ENCODE measurements at places on chromosomes 7 and 10. TPM values are rescaled to one million over a fixed set of nuclear protein-coding genes. Genes with fewer than 3 reads are reported as not detected.

- H3K4me1 ChIP-seq: no peaks in the 10 kb centered on the region
- no peak for DNase-seq
- H3K4me3 ChIP-seq: no peak overlapping the region
- no peaks in the 10 kb centered on the region for H3K27me3 ChIP-seq
Observed at GRCh38 chr7:117237646-117238045, 85.2 kb downstream of the WNT2 start.

DNA sequence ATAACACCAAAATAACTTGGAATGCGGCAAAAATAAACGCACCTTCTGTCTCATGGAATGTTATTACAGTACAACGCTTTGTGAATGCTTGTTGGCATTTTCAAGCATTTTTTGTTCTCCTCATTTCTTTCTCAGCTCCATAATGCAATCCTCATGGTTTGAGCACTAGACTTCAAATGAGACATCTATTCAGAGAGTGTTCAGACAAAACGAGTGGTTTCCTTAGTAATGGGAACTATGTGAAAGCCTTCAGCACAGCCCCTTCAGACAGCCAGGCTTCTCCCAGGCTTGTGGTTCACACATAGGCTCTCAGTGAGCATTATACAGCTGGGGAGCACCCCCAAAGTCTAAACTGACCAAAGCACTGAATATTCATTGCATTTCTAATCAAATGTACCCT is 8.6 kb upstream of the LRRN3 start:
- DNase-seq: no peak
- no peaks in the 10 kb centered on the region for H3K27me3 ChIP-seq
- peak overlapping the region; percentile 50 for H3K4me3 ChIP-seq
- peak overlapping the region; percentile 72 for H3K27ac ChIP-seq
- H3K4me1 ChIP-seq: peaks cover 76% of the 10 kb centered on the region

The STOX1 gene
- 0.19 TPM for total RNA-seq

- H3K36me3 ChIP-seq: peaks cover 2% of the 10 kb centered on the region
- no peak for DNase-seq
- no peak overlapping the region for H3K4me3 ChIP-seq
- peaks cover 7% of the 10 kb centered on the region for H3K4me1 ChIP-seq
- no peaks in the 10 kb centered on the region for H3K27me3 ChIP-seq
- no peak overlapping the region for H3K27ac ChIP-seq
Observed at GRCh38 chr7:33137103-33137502, 7.7 kb downstream of the BBS9 start.

- H3K4me3 ChIP-seq: no peak within 1 kb of the TSS
- no peak for DNase-seq
- H3K27ac ChIP-seq: no peak within 1 kb of the TSS
Observed at GRCh38 chr7:75813781-75814236, at the start of gene CCL24. Gene CCL24 (minus strand): TSS chr7:75813806. CDS start chr7:75813715, 91 bp downstream.

DNA sequence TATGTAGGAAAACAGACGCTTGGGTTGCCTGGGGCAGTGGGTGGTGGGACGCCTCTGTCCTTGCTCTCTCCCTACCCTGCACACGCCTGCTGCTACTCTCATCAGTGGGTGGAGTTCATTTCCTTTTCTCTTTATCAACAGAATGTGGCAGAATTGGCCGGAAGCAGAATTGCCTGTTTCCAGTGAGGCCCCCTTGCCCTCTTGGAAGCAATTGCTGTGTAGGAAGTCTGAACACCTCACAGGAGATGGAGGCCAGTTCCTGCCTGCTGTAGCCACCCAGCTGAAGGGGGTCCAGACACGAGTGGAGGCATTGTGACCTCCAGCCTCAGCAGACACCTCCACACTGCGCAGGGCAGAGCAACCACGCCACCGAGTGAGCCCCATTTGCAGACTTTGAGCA is 331.6 kb upstream of the ZNF32 start:
- no peaks in the 10 kb centered on the region for H3K27me3 ChIP-seq
- no peak overlapping the region for H3K4me3 ChIP-seq
- no peak for DNase-seq
- H3K4me1 ChIP-seq: no peaks in the 10 kb centered on the region

- no peaks in the 10 kb centered on the region for H3K4me1 ChIP-seq
- H3K27ac ChIP-seq: no peak overlapping the region
- H3K4me3 ChIP-seq: no peak overlapping the region
- H3K27me3 ChIP-seq: peaks cover 23% of the 10 kb centered on the region
- H3K36me3 ChIP-seq: no peaks in the 10 kb centered on the region
- no peak for DNase-seq
Observed at GRCh38 chr10:10396601-10397000, 621.1 kb upstream of the CELF2 start.

GRCh38 chr7:1523208-1523607 is 7.3 kb upstream of the MAFK start:
- peaks cover 4% of the 10 kb centered on the region for H3K36me3 ChIP-seq
- no peak overlapping the region for H3K27ac ChIP-seq
- H3K4me3 ChIP-seq: no peak overlapping the region
- H3K27me3 ChIP-seq: peaks cover 16% of the 10 kb centered on the region
- H3K4me1 ChIP-seq: peaks cover 9% of the 10 kb centered on the region

The KLF14 gene
- 0.09 TPM for total RNA-seq

The STEAP2 gene
- total RNA-seq: not detected

GRCh38 chr10:42812028-42812427 is 29.4 kb downstream of the BMS1 start:
- peaks cover 27% of the 10 kb centered on the region for H3K36me3 ChIP-seq
- H3K4me1 ChIP-seq: peaks cover 23% of the 10 kb centered on the region
- no peak overlapping the region for H3K27ac ChIP-seq
- no peak for DNase-seq
- no peak overlapping the region for H3K4me3 ChIP-seq
- H3K27me3 ChIP-seq: no peaks in the 10 kb centered on the region

DNA sequence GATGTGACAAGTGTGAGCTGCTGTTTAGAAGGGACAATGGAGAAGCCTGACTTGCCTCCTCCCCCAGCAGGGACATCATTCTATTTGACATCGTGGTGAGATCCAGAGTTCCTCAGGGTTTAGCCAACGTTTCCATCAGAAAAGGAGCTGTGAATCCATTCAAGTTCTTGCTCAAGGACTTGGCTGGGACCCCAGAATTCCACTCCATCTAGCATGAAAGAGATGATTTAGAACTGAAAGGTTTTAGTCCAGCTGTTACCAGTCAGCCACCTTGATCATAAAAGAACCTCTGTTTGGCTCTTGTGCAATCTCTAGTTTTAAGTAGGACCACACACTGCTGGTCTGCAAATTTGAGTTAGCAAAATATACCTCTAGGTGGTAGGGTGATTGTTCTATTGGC is 337.6 kb downstream of the FRMD4A start:
- no peaks in the 10 kb centered on the region for H3K36me3 ChIP-seq
- no peak overlapping the region for H3K4me3 ChIP-seq
- DNase-seq: no peak
- no peaks in the 10 kb centered on the region for H3K4me1 ChIP-seq
- no peak overlapping the region for H3K27ac ChIP-seq

DNA sequence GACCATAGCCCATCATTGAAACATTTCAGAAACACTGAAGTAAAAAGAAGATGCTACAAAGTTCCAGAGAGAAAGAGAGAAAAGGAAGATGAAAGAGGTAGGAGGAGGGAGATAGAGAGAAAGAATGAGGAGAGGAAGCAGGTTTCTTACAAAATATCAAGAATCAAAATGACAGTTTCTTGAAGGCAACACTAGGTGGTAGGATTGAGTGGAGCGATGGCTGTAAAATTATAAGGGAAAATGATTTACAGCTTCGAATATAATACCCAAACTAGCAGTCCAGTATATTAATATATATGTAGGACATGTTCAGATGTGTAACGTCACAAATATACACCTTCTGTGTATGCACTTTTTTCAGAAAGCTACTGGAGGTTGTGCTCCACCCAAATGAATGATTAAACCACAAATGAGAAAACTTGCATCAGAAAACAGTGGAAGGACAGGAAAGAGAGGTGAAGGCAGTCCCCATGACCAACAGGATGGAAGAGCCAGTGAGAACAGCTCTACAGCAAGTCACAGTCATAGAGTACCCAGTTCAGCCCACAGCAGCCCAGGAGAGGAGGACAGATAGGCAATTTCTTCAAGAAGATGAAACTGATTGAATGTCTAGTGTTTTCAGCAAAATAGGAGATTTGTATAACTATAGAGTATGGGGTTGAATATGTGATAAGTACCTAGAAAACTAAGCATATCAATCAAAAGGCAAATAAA is 151.5 kb upstream of the TARP start:
- peaks cover 52% of the 10 kb centered on the region for H3K4me1 ChIP-seq
- H3K27ac ChIP-seq: peak overlapping the region; percentile 34
- no peaks in the 10 kb centered on the region for H3K36me3 ChIP-seq
- H3K27me3 ChIP-seq: no peaks in the 10 kb centered on the region

The NEUROD6 gene
- not detected for total RNA-seq

The PRF1 gene
- 102 TPM for total RNA-seq

DNA sequence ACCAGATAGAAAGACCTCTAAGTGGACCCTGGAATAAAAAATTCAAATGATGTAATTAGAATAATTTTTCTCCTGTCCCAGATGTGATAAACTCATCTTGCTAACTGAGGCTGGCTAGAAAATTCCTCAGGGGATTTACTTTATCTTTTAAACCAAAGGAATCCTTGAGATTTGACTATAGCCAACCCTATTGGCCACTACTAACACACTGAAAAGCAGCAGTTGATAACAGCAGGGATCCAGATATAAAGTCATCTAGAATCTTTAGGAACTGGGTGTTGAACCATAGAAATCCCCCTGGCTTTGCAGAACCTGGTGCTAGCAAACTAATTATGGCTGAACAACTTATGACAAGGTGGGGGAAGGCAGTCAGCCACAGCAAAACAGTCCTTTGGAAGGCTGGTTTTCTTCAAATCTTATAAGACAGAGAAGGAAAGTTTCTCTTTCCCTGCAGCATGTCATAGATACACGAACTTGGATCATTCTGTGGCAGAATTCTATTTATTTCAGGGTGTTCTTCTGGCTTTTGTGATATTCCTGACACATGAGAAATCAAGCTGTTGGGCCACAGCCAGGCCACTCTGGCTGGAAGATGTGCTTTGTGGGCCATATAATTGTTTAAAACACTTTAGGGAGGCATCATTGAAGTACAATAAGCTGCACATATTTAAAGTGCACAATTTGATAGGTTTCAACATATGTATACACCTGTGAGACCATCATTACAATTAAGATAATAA is 643.6 kb downstream of the SORCS3 start:
- no peaks in the 10 kb centered on the region for H3K27me3 ChIP-seq
- DNase-seq: no peak
- H3K27ac ChIP-seq: no peak overlapping the region
- no peaks in the 10 kb centered on the region for H3K4me1 ChIP-seq
- no peak overlapping the region for H3K4me3 ChIP-seq

The DGKI gene
- 18.2 TPM for total RNA-seq

GRCh38 chr10:43105956-43106229 is 29.0 kb downstream of the RET start:
- H3K36me3 ChIP-seq: no peaks in the 10 kb centered on the region
- no peak overlapping the region for H3K27ac ChIP-seq
- H3K27me3 ChIP-seq: peaks cover 21% of the 10 kb centered on the region
- no peak overlapping the region for H3K4me3 ChIP-seq

DNA sequence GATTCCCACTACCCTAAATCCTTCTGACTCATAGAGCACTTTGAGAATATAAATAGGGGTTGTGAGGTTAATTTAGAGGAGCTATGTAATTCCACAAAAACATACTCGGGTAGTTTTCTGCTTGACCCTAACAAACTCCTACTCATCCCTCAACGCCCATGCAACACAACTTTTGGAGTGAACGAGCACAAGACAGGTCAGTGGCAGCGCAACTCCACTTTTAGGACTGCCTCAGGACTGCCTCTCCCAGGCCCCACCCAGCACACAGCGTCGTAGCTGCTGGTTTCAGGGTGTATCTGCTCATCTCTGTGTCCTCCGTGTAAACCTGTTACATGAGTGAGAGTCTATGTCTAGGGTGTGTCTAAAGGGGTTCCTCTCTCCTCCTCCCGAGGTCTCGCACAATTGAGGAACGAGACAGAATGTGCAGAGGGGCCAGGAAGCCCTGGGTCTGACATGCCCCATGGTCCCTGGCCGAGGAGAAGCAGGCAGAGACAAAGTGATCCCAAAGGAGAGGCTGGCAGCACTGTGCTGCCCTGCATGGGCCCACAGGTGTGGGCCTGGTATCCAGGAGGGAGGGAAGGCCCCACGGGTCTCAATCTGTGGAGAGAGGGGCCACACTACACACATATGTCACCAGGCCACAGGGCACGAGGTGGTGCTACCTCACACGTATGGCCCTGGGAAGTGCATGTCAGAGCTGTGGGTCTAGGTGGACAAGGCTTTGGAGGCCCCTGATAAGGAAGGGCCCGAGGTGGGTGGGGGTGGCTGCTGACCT is 45.5 kb downstream of the CAMK2B start:
- no peaks in the 10 kb centered on the region for H3K27me3 ChIP-seq
- DNase-seq: no peak
- H3K4me3 ChIP-seq: no peak overlapping the region
- H3K4me1 ChIP-seq: no peaks in the 10 kb centered on the region

GRCh38 chr10:82242778-82243177 is 367.8 kb downstream of the NRG3 start:
- no peaks in the 10 kb centered on the region for H3K27me3 ChIP-seq
- H3K4me3 ChIP-seq: no peak overlapping the region
- H3K4me1 ChIP-seq: no peaks in the 10 kb centered on the region
- H3K27ac ChIP-seq: no peak overlapping the region
- no peak for DNase-seq

- peaks cover 11% of the 10 kb centered on the region for H3K4me1 ChIP-seq
- H3K27me3 ChIP-seq: peaks cover 6% of the 10 kb centered on the region
- H3K27ac ChIP-seq: no peak overlapping the region
- no peaks in the 10 kb centered on the region for H3K36me3 ChIP-seq
- no peak overlapping the region for H3K4me3 ChIP-seq
Observed at GRCh38 chr10:14684354-14684753, 90.3 kb downstream of the FAM107B start.

GRCh38 chr10:24568042-24568441 is 155.6 kb downstream of the ARHGAP21 start:
- no peaks in the 10 kb centered on the region for H3K36me3 ChIP-seq
- DNase-seq: no peak
- no peak overlapping the region for H3K4me3 ChIP-seq
- peaks cover 15% of the 10 kb centered on the region for H3K27me3 ChIP-seq
- no peaks in the 10 kb centered on the region for H3K4me1 ChIP-seq

- DNase-seq: no peak
- H3K4me3 ChIP-seq: no peak overlapping the region
- no peaks in the 10 kb centered on the region for H3K36me3 ChIP-seq
- no peak overlapping the region for H3K27ac ChIP-seq
Observed at GRCh38 chr7:130144312-130145171, 60.7 kb downstream of the TMEM209 start.

GRCh38 chr10:74753442-74754211 is 72.8 kb upstream of the KAT6B start:
- no peak for DNase-seq
- no peak overlapping the region for H3K4me3 ChIP-seq
- no peaks in the 10 kb centered on the region for H3K27me3 ChIP-seq

- no peak overlapping the region for H3K4me3 ChIP-seq
- no peaks in the 10 kb centered on the region for H3K27me3 ChIP-seq
- DNase-seq: no peak
- H3K4me1 ChIP-seq: no peaks in the 10 kb centered on the region
- no peaks in the 10 kb centered on the region for H3K36me3 ChIP-seq
Observed at GRCh38 chr7:98669329-98670000, 52.4 kb downstream of the NPTX2 start.

Data from activated T-cell treated with anti-CD3 and anti-CD28 coated beads, Interleukin-2, amount 50 U/mL, for 72 hours (primary cell).